COR-L47 (cell line): ENCODE measurements at places on chromosomes 2 and 18.

- DNase-seq: no peak
Measured at GRCh38 chr18:43625582-43625981, 348.3 kb upstream of the SYT4 start.

GRCh38 chr2:113795405-113795920, 39.0 kb upstream of the SLC35F5 start:
- no peak for DNase-seq

GRCh38 chr2:239769554-239770245, 255.4 kb downstream of the NDUFA10 start:
- no peak for DNase-seq

GRCh38 chr18:49764032-49764431, 49.3 kb downstream of the ACAA2 start:
- DNase-seq: no peak

- DNase-seq: no peak
Measured at GRCh38 chr2:28633746-28634145, 117.9 kb upstream of the PPP1CB start.

GRCh38 chr2:128646091-128646490, 327.4 kb upstream of the HS6ST1 start:
- no peak for DNase-seq

DNA sequence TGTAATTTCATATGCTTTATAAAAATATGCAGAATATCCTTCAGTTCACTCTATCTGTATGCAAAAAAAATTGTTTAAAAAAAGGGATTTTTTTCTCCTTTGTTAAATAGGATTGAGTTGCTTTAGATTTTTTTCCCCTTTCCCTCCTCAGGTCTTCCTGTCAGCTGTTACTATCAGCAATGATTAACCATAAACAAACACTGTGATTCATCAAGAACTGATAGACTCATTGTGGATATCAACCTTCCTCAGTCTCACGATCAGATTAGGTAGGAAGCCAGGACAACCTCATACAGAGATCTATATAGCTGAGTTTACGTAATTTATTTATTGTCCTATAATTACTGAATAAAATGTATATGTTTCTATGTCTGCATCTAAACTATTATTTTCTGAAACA, 2136.2 kb upstream of the CELF4 start:
- DNase-seq: no peak

GRCh38 chr2:240018071-240018750, 6.9 kb downstream of the NDUFA10 start:
- no peak for DNase-seq

GRCh38 chr18:10965119-10965518, 184.2 kb downstream of the PIEZO2 start:
- no peak for DNase-seq

DNA sequence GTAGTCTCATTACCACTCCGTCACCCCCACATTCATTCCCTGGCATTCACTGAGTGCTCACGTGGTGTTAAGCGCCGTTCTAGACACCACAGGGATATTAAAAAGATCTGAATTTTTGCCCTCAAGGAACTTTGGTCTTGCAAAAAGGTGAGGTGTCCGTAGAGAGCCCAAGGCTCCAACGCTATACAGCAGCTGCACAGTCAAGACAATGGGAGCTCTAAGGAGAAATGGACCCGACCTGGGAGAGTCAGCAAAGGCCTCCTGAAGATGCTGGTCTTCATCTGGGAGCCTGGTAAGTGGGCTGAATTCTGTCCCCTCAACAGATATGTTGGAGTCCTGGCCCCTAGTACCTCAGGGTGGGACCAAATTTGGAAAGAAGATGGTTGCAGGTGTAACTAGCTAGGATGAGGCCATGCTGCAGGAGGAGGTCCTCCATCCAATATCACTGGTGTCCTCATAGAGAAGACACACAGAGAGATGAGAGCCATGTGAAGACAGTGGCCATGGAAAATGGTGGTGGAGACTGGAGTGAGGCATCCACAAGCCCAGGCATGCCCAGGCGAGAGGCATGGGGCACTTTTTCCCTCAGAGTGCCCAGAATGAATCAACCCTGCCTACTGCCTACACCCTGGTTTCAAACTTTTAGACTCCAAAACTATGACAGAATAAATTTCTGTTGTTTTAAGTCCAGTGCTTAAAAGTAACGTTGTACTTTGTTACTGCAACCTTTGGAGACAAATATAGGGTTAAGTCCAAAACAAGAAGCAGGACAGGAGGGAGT, 247.3 kb downstream of the TTC32 start:
- DNase-seq: no peak
